ENCODE measurements at places on chromosomes 2 and 18. TPM values are rescaled to one million over a fixed set of nuclear protein-coding genes. Genes with fewer than 3 reads are reported as not detected.

DNA sequence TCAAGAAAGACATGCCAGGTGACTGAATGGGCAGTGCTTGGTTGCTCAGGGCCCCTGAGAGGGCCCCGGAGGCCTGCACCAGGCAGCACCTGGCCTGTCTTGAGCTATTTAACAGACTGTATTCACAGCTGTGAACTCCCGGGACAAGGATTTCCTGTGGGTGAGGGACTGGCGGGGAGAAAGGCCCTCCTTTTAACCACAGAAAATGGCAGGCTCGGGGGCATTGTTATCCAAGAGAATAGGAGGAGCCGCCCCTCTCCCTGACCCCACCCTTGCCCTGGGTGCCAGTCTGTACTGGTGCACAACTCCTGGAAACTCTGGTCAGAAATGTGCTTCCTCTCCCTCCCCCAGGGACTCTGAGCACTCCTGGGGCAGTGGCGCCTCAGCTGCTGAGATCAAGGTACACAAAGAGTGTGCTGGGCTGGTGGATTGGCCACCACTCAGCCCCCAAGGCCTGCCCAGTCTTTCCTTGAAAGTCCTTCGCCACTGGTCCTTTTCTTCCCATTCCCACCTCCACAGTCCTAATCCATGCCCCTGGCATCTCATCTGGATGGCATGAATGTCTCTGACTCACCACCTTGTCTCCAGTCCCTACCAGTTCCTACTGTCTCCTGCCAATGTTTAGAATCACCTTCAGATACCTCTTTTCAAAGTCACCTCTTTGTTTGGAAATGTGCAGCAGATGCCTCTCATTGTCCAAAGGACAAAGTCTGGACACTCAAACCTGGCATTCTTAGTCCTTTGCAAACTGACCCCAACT lies 19.6 kb upstream of the EPAS1 start:
- H3K36me3 ChIP-seq: no peaks in the 10 kb centered on the region
- no peak overlapping the region for H3K4me3 ChIP-seq
- no peaks in the 10 kb centered on the region for H3K4me1 ChIP-seq
- H3K27ac ChIP-seq: no peak overlapping the region
- DNase-seq: no peak

DNA sequence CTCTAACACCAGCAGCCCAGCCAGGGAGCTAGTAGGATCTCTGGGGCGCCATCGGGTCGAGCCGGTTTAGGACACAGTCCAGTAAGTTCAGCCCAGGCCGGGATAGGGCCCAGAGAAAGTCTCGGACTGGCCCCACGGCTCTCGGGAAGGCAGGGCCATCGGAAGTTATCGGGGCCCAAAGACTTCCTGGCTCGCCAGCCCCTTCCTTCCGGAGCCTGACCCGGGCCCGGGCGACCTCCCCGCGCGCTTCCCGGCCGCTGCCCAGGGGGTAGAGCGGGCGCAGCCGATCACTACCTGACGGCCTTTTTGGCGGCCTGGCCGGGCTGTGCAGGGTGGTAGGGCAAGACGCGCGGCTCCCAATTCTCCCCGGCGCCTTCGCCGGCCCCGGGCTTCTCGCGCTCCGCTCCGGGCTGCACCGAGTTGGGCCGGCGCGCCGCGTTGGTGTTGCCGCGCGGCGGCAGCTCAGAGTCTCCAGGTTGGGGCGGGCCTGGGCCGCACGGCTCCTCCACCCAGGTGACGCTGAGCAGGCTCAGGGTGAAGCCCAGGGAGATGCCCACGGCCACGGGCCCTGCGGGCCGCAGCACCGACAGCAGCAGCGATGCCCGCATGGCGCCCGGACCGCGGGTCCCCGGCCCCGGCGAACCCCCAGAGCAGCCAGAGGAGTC lies 546 bp downstream of the CHPF start:
- H3K27ac ChIP-seq: peak overlapping the region; percentile 62
- peak overlapping the region; percentile 87 for H3K4me3 ChIP-seq
- H3K27me3 ChIP-seq: no peaks in the 10 kb centered on the region
- H3K4me1 ChIP-seq: peaks cover 14% of the 10 kb centered on the region
- DNase-seq: peak; percentile 96
- peaks cover 25% of the 10 kb centered on the region for H3K36me3 ChIP-seq

DNA sequence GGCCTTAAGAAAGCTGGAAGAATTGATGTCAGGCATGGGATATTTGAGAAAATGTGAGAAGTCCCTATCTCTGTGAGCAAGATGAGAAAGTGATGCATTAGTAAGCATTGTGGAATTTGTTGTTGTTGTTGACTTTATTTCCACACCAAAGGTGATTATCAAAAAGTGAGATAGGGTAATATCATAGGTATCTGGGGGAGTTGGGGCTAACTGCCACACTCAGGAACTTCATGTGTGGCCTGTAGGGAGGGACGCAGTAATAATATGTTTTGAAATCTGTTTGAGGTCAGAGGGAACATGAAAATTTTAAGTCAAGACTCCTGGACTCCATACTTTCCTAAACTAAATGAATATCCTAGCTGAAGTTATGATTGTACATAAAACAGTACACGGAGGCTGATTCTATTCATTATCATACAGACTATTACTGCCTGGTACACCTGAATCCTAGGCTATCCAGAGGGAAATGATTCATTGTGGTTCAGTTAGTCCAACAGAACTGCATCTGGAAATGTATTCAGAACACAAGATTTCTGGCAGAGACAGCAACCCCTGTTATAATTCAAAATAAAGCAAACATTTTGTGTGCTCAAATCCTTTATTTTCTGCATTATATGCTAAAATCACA lies 304.8 kb downstream of the CPS1 start:
- no peak overlapping the region for H3K4me3 ChIP-seq
- no peak for DNase-seq
- no peaks in the 10 kb centered on the region for H3K36me3 ChIP-seq
- no peaks in the 10 kb centered on the region for H3K4me1 ChIP-seq
- no peaks in the 10 kb centered on the region for H3K27me3 ChIP-seq

DNA sequence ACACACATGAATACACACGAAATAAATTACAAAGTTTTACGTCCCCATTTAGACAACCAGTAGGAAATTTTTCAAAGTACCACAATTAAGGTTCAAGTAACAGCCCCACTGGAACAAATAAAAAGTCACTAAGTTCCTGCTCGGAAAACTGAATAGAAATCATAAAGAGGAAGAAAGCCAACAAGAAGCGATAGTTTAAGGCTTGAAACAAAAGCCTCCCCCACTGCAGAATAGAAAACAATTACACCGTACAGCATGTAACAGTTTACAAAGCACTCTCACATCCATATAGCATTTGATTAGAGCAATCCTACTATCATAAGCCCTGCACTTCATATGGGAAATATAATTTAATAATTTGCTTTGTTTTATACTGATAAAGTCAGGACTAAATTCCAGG lies 15.5 kb downstream of the KLF7 start:
- H3K27ac ChIP-seq: no peak overlapping the region
- H3K4me3 ChIP-seq: no peak overlapping the region
- peaks cover 18% of the 10 kb centered on the region for H3K36me3 ChIP-seq
- no peak for DNase-seq
- H3K27me3 ChIP-seq: no peaks in the 10 kb centered on the region

- DNase-seq: peak; percentile 78
- H3K27ac ChIP-seq: no peak overlapping the region
- no peaks in the 10 kb centered on the region for H3K36me3 ChIP-seq
- no peaks in the 10 kb centered on the region for H3K4me1 ChIP-seq
- H3K27me3 ChIP-seq: peaks cover 89% of the 10 kb centered on the region
Measured at GRCh38 chr2:161426922-161427663, 11.0 kb downstream of the TBR1 start.

Gene HOXD9
- 0.36 TPM for total RNA-seq

DNA sequence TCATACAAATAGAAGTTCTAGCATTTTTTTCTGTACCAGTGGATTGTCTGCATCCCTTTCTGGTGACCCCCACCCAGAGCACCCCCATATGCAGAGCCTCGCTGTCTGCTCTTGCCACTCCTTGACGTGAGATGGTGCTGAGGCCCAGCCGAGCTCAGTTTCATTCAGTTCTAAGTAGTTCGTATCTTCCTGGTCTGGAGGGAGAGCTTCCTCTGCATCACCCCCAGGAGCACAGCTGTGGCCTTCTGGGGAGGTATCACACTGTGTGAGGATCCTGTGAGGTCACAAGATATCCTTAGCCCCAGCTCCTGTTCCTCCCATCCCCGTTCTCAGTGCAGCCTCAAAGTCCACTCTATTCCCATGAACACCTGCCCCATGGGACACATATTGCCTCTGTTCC lies 132.7 kb downstream of the PTGR3 start:
- H3K27ac ChIP-seq: no peak overlapping the region
- H3K36me3 ChIP-seq: no peaks in the 10 kb centered on the region
- H3K4me3 ChIP-seq: no peak overlapping the region
- DNase-seq: no peak
- H3K4me1 ChIP-seq: peaks cover under 1% of the 10 kb centered on the region

DNA sequence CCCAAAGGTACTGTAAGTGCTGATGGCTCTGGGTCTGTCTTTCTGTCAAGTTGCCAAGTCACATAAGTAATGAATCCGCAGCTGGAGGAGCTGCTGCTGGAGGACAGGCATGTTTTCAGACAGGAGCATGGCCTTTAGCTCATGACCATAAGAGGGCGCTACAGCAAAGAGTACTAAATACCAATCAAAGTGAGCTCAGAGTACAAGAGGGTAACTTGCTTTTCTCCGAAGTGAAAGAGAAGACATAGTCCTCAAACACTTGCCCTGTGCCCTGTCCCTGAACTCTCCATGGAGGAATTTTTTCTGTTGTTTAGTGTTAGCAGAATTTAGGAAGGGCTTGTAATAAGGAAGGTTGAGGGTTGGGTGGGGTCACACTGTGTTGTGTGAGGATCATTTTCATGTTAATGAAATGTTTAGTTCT lies 58.0 kb upstream of the EML6 start:
- peaks cover 35% of the 10 kb centered on the region for H3K4me1 ChIP-seq
- no peak overlapping the region for H3K4me3 ChIP-seq
- H3K27me3 ChIP-seq: no peaks in the 10 kb centered on the region
- no peak for DNase-seq
- H3K36me3 ChIP-seq: peaks cover 84% of the 10 kb centered on the region

Gene CDH20
- total RNA-seq: not detected

DNA sequence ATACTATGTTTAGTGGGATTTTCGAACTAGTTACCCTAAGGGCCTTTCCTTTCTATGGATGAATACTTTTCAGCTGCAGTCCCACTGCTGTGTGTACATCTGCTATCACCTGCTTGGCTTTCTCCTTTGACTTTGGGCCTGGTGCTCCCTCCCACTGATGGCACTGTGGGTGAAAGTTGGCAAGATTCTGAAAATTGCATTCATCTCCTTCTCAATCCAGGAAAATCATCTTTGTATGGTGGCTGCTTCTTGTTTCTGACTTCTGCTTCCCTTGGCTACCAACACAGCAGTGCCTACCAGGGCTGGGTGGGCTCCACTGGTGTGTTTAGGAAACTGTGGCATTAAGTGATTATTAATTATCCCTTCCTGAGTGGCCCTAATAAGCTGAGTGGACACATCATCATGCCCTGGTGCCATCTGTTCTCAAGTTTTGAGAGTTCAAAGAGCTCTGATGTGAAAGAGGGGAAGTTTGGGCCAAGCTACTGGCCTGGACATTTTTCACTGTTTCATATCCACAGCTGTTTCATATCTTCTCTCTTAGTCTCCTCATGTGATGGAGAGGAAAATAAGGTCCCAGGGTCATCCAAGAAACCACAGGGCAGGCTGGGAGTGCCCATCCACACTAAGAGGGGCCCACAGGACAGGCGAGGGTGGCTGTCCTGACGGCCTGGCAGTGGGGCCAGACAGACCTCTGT lies 16.7 kb downstream of the HK2 start:
- no peaks in the 10 kb centered on the region for H3K27me3 ChIP-seq
- peaks cover 7% of the 10 kb centered on the region for H3K36me3 ChIP-seq
- no peak overlapping the region for H3K4me3 ChIP-seq
- peaks cover 35% of the 10 kb centered on the region for H3K4me1 ChIP-seq
- H3K27ac ChIP-seq: peak overlapping the region; percentile 10

Gene CAPN14
- under 0.01 TPM for total RNA-seq

Gene LYG2
- total RNA-seq: not detected

GRCh38 chr2:144156736-144157640 lies 362.9 kb downstream of the ZEB2 start:
- H3K36me3 ChIP-seq: no peaks in the 10 kb centered on the region
- H3K27ac ChIP-seq: no peak overlapping the region
- DNase-seq: no peak
- no peaks in the 10 kb centered on the region for H3K27me3 ChIP-seq
- H3K4me1 ChIP-seq: peaks cover 2% of the 10 kb centered on the region

DNA sequence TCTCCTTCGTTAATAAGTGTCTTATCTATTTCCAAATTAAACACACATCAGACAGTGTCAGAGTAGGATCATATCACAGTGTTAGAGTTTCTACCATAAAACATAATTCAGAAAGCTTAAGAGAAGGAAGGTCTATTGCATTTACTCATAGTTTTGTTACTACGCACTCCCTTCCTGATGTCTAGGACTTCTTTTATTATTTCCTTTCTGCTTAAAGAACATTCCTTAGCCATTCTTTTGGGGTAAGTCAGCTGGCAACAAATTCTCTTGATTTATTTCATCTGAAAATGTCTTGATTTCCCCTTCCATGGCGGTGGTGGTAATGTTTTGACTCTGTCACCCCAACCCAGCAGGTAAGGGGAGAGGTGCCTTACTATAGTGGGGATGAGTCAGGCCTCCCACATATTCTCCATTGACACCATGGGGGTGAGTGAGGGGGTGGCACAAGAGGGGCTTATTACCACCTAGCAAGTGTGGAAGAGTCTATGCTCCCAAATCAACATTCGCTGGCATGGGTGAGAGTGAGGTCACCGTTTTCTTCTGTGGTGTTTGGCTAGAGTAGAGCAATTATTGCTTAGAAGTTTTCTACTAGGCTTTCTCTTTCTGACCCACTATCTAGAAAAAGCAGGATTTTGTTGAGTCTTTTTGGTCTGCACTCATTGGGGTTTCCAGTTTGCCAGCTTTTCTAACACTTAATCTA lies 29.9 kb downstream of the ABCB11 start:
- peak overlapping the region; percentile 38 for H3K4me3 ChIP-seq
- no peaks in the 10 kb centered on the region for H3K36me3 ChIP-seq
- DNase-seq: peak; percentile 62
- H3K27ac ChIP-seq: peak overlapping the region; percentile 70

DNA sequence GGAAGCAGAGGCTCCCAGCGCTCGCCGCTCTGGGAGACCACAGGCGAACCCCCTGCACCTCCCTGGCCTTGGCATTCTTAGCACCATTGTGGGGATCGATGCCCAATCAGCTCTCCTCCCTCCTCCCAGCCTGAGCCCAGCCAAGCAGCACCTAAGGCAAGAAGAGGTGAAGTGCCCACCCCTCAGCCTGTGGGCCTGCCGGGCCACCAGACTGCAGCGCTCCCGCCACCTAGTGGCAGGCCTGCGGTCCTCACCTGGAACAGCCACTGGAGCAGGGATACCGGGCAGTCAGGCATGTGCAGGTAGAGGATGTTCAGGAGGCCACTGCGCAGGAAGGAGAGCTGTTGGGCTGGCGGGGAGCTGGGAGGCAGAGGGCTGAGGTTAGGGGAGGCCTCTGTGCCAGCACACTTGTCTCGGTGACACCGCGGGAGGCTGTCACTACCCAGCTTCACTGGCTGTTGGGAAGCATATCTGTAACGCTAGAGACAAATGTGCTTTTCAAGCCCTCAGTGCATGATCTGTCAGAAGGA lies 35.2 kb downstream of the FAM178B start:
- H3K27ac ChIP-seq: no peak overlapping the region
- peaks cover 18% of the 10 kb centered on the region for H3K27me3 ChIP-seq
- DNase-seq: peak; percentile 97

Gene TRABD2A
- 3.5 TPM for total RNA-seq
